ENCODE measurements at places on chromosomes 3 and 15. TPM values are rescaled to one million over a fixed set of nuclear protein-coding genes. Genes with fewer than 3 reads are reported as not detected.
A peak's percentile ranks its signal among the peaks of the same experiment; 100 is the strongest.

The CCDC39 gene
- 1.9 TPM for polyA plus RNA-seq

The ZPLD1 gene
- not detected for polyA plus RNA-seq

The TMCO5A gene
- polyA plus RNA-seq, result 0.30 TPM

The GOLGA6A gene
- polyA plus RNA-seq, result not detected

The RTP3 gene
- not detected for polyA plus RNA-seq

The FNDC3B gene
- polyA plus RNA-seq, result 50.0 TPM

The GMNC gene
- polyA plus RNA-seq, result 0.08 TPM

The SLC22A13 gene
- polyA plus RNA-seq, result 0.20 TPM

The ZNF80 gene
- polyA plus RNA-seq, result 0.05 TPM

DNA sequence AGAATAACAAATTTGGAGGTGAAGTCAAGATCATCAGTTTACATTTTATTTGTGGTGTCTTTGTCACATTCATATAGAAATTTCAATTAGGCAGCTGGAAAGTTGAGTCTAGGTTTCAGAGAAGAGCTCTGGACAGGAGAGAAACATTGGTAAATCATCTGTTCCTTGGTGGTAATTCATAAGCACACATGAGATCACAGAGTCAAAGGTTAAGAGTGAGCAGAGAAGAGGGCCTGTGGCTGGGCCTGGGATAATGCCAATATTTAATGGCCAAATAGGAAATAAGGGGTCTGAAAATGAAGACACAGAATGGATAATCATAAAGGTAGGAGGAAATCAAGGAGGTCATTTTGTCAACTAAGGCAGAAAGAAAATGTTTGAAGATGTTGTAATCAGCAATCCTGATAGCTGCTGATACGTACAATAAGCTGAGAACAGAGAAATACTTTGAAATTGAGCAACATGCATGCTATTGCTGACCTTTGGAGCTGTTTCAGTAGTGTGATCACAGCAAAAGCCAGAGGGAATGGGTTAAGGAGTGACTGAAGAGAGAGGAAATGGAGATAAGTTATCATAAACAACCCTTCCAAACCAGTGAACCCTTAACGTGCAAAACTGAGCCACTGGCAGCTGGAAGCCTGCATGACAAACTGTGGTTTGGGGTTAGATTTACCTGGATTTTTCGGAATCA is 692.8 kb downstream of the AGBL1 start:
- no peak overlapping the region for H3K4me3 ChIP-seq
- no peaks in the 10 kb centered on the region for H3K27me3 ChIP-seq
- no peak overlapping the region for H3K27ac ChIP-seq
- no peak for DNase-seq

DNA sequence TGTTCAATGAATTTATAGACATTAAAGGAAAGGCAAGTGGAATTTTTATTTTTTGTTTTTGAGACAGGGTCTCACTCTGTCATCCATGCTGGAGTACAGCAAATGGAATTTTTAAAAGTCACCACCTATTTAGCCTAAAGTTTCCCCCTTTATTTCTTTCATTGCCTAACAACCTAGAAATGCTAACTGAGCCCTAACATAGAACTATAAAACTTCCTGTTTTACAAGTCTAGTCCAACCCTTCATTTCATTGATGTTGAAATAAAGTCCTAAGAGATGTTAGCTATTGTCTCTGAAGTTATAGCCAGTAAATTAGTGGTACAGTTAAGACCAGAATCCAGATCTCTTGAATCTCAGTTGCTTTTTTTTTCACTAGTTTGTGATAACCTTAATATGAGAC is 39.0 kb downstream of the MAPK6 start:
- no peak overlapping the region for H3K4me3 ChIP-seq
- H3K27me3 ChIP-seq, result no peaks in the 10 kb centered on the region
- no peak for DNase-seq
- H3K4me1 ChIP-seq, result no peaks in the 10 kb centered on the region
- peaks cover 22% of the 10 kb centered on the region for H3K36me3 ChIP-seq
- H3K27ac ChIP-seq, result no peak overlapping the region

GRCh38 chr15:83098079-83098478 is 9.4 kb upstream of the TM6SF1 start:
- no peak overlapping the region for H3K4me3 ChIP-seq
- no peaks in the 10 kb centered on the region for H3K4me1 ChIP-seq
- H3K27me3 ChIP-seq, result no peaks in the 10 kb centered on the region
- no peak for DNase-seq

- H3K27me3 ChIP-seq, result no peaks in the 10 kb centered on the region
- no peak overlapping the region for H3K27ac ChIP-seq
- peak overlapping the region; percentile 100 for H3K4me3 ChIP-seq
- DNase-seq, result peak; percentile 34
Observed at GRCh38 chr3:179348325-179349013, 960 bp downstream of the MFN1 start.

DNA sequence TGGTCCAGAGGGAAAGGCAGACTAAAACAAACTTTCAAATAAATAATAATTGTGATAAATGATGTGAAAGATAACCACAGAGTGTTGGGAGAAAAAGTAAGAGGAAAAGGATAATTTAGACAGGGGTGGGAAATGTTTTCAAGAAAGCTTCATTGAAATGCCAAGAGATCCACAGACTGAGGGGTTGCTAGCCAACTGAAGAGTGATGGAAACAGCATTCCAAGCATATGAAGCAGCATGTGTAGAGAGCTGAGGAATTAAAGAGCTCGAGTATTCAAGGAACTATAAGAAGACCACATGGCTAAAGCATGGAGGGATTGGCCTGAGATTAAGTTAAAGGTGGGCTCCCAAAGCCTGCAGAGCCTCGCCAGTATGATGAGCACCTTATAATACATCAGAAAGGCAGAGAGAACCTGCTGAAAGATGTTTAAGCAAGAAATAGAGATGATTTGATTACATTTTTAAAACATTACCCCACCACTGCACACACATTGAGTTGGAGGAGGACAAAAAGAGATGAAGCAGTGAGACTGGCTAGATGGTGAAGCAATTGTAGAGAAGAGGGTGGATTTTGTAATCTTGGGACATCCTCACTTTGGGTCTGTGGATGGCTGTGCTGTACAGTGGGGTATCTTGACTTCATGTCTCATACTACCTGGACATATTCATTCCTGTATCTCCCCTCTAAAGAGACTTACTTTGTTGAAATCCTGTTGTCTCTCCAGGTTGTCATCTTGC is 100.8 kb downstream of the STAC start:
- no peaks in the 10 kb centered on the region for H3K27me3 ChIP-seq
- no peaks in the 10 kb centered on the region for H3K36me3 ChIP-seq
- no peak overlapping the region for H3K4me3 ChIP-seq
- DNase-seq, result no peak

GRCh38 chr3:10641760-10642159 is 136.4 kb upstream of the ATP2B2 start:
- H3K36me3 ChIP-seq, result no peaks in the 10 kb centered on the region
- peaks cover 2% of the 10 kb centered on the region for H3K27me3 ChIP-seq
- no peak overlapping the region for H3K4me3 ChIP-seq
- DNase-seq, result no peak
- H3K4me1 ChIP-seq, result no peaks in the 10 kb centered on the region
- H3K27ac ChIP-seq, result no peak overlapping the region

DNA sequence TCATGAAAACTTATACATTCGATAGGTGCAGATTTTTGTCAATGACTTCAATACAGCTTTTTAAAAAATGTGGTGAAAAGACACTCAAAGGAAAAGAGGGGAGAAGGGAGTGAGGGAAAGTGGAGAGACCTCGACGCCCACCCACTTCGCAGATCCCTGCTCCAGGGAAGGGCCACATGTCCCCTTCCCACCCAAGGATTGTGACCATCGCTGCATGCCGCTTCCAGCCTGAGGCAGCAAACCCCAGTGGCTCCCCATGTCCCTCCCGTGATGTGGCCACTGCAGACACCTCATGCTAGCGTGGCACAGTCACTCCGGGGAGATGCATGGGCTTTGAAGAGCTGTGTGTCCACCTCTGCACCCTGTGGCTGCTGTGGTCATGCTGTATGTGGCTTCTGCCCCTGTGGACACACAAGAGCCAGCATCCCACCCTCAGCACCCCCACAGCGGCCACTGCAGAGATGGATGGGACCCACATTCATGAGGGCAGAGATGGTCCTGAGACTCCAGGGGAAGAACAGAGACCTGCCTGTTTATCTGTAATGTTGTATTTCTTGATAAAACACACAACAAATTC is 230.2 kb downstream of the OCA2 start:
- H3K27me3 ChIP-seq, result no peaks in the 10 kb centered on the region
- no peaks in the 10 kb centered on the region for H3K36me3 ChIP-seq
- no peak for DNase-seq
- H3K4me3 ChIP-seq, result no peak overlapping the region

- no peaks in the 10 kb centered on the region for H3K36me3 ChIP-seq
- peaks cover 19% of the 10 kb centered on the region for H3K4me1 ChIP-seq
- no peak overlapping the region for H3K27ac ChIP-seq
- H3K4me3 ChIP-seq, result no peak overlapping the region
Observed at GRCh38 chr15:68363353-68363752, 68.6 kb downstream of the ITGA11 start.

GRCh38 chr3:138440596-138440995 is 6.2 kb downstream of the ESYT3 start:
- peaks cover 6% of the 10 kb centered on the region for H3K4me1 ChIP-seq
- peaks cover 14% of the 10 kb centered on the region for H3K27me3 ChIP-seq
- DNase-seq, result no peak
- H3K4me3 ChIP-seq, result no peak overlapping the region

DNA sequence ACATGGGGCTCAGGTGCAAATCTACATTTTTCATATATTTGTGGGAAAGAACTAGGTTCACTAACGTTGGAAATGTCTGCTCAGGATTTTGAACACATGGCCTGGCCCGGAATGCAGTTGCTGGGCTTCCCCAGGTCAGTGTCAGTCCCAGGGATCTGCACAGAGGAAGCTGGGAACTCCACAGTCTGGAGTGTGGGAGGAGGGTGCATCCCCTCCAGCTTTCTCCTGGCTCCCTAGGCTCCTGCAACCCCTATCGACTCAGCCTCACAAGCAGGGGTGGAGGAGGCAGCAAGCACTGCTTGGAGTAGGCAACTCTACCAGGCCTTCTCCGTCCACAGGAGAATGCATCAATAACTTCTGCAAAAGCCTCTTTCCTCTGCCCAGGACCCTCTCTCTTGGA is 30.1 kb upstream of the HCN4 start:
- H3K4me3 ChIP-seq, result no peak overlapping the region
- no peak for DNase-seq
- no peaks in the 10 kb centered on the region for H3K4me1 ChIP-seq
- H3K27me3 ChIP-seq, result peaks cover 2% of the 10 kb centered on the region
- no peaks in the 10 kb centered on the region for H3K36me3 ChIP-seq
- no peak overlapping the region for H3K27ac ChIP-seq

GRCh38 chr3:147483145-147483544 is 74.0 kb downstream of the ZIC1 start:
- H3K27ac ChIP-seq, result no peak overlapping the region
- no peaks in the 10 kb centered on the region for H3K4me1 ChIP-seq
- no peak for DNase-seq
- H3K27me3 ChIP-seq, result peaks cover 3% of the 10 kb centered on the region

DNA sequence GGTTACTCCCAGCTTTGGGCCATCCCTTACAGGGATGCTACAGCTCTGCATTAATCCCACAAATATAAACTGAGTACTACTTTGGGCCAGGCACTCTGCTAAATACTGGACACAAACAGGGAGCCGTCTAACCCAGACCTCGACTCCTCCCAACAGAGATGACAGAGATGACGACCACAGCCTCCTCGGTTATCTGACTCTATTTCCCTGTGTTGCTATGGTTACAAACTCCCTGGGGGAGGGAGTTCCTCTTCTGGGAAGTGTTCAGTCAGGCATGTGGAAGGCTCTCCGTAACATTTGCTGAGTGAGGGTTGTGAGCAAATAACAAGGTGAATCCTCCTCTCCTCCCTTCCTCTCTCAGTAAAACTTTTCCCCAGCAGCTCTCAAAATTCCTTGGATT is 6.7 kb upstream of the CMTM7 start:
- no peak overlapping the region for H3K4me3 ChIP-seq
- no peaks in the 10 kb centered on the region for H3K4me1 ChIP-seq
- H3K36me3 ChIP-seq, result no peaks in the 10 kb centered on the region
- no peaks in the 10 kb centered on the region for H3K27me3 ChIP-seq

DNA sequence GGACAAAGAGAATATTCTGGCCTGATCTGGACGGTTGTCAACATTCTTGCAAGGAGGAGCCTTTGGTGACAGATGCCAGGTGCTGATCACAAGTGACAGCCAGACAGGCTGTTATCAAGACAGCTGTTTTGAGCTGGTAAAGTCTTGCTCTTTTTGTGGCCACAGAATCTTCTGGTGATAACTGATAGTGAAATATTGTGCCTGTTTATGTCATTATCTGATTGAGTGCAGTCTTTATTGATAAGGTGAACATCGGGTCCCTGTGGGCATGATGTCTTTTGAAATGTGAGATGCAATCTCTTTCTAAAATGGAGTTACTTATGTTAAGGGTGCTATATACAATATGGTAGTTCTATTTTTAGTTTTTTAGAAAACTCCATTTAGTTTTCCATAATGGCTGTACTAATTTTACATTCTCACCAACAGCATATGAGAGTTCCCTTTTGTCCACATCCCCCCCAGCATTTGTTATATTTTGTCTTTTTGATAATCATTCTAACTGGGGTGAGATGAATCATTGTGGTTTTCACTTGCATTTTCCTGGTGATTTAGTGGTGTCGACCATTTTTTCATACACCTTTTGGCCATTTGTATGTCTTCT is 10.7 kb downstream of the CEP63 start:
- no peaks in the 10 kb centered on the region for H3K36me3 ChIP-seq
- H3K27ac ChIP-seq, result no peak overlapping the region
- no peak overlapping the region for H3K4me3 ChIP-seq
- H3K27me3 ChIP-seq, result no peaks in the 10 kb centered on the region
- H3K4me1 ChIP-seq, result no peaks in the 10 kb centered on the region

GRCh38 chr3:32392536-32393302 is 1.1 kb downstream of the CMTM7 start:
- peak overlapping the region; percentile 98 for H3K4me3 ChIP-seq
- no peaks in the 10 kb centered on the region for H3K36me3 ChIP-seq
- no peaks in the 10 kb centered on the region for H3K27me3 ChIP-seq
- peak; percentile 72 for DNase-seq
- H3K27ac ChIP-seq, result peak overlapping the region; percentile 91

- no peaks in the 10 kb centered on the region for H3K4me1 ChIP-seq
- no peaks in the 10 kb centered on the region for H3K36me3 ChIP-seq
- H3K4me3 ChIP-seq, result no peak overlapping the region
Observed at GRCh38 chr3:6168256-6168655, 692.7 kb upstream of the GRM7 start.

GRCh38 chr3:195260280-195260905 is 10.6 kb downstream of the XXYLT1 start:
- peak overlapping the region; percentile 48 for H3K4me3 ChIP-seq
- no peak for DNase-seq
- H3K27me3 ChIP-seq, result no peaks in the 10 kb centered on the region
- no peak overlapping the region for H3K27ac ChIP-seq
